ENCODE measurements at places on chromosomes 2 and 18.

- no peak for DNase-seq
Measured at GRCh38 chr2:100394111-100394641, 23.3 kb downstream of the CHST10 start.

DNA sequence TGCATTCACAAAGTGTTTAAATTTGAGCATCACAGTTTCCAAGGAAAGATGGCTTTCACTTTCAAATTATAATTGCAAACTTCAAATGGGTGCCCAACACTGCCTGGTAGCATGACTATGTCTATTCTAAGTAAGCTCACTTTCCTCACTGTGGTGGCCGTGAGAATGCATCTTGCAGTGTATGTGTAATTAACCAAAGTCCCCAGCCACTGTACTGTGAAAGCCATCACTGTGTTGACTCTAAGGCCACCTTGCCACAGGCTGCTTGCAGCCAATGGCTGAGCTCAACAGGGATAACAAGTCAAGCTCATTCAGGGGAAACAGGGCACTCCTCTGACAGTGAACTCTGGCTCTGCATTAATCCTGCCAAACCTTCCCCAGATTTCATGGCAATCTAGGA is 43.3 kb upstream of the LGALSL start:
- DNase-seq: no peak

- DNase-seq: no peak
Measured at GRCh38 chr2:24022324-24022974, 12.6 kb downstream of the MFSD2B start.

GRCh38 chr2:150538651-150539201 is 51.3 kb upstream of the RND3 start:
- no peak for DNase-seq

DNA sequence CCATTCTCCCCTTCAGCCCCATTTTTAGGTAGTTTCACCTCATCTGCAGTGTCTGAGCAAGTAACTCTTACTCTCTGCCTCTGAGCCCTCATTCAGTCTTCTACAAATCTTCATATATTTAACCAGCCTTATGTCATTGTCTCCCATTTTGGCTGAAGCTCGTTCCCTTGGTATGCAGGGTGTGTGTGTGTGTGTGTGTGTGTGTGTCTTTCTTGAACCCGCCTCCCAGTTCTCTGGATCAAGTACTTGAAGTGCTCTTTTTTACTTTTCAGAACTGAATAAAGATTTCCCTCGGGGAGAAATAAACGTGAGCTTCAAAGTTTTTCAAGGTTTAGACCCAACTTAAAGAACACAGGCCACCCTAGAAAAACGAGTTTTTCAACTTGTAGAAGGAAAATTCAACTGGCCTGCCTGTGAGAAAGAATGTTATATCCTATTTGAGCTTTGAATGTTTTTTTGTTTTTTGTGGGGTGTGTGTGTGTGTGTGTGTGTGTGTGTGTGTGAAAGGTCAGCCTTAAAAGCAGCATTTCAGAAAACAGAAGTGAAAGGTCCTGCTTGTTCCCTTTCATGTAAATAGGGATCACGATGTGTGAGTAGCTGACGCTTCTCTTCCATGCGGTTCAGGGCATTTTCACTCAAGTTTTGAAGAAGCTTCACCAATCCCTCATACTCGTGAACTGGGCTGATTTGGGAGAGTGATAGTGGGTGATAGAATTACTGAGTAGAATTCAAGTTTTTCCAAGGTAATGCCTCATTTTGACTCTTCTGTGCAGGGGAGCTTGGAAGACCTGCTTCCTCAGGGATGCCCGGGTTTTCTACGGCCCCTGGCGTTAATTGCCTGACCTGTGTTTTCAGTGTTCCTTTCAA is 50.6 kb upstream of the EML6 start:
- DNase-seq: no peak

GRCh38 chr18:50791599-50792438 is 28.0 kb downstream of the MRO start:
- DNase-seq: no peak

GRCh38 chr2:205758051-205758450 is 75.8 kb downstream of the NRP2 start:
- DNase-seq: no peak

DNA sequence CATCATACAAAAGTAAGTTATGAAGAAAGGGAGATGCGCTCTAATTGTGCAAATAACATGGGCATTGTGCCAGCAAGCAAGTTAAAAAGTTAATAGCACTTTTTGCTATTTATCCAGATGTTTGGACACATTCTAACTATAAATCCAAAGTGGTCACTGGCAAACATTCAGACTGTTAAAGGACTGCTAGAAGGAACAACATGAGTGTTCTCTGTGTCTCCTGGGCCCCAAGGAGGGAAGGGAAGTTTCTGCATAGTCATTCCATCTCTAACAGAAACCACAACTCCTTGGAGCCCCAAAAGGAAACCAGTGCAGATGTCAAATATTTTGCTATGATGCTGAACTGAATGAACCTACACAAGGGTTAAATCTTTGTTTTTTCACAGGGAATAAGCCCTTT is 213.3 kb upstream of the HNRNPA3 start:
- DNase-seq: no peak

DNA sequence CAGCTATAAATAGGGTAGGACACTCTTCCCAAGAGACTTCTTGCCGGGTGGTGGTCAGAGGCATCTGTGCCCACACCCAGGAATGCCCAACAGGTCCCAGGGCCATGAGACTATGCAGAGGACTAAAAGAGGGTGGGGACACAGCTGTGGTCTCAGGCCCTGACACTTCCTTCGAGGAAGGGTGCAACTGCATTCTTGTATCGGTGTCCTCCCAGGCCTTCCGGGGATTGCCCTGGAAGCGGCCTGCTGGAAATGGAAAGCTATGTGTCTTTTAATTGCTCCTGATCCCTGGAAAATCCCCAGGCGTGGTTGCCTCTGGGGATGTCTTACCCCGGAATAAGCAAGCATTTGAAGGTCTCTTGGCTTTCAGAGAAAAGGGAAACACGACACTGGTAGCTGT is 176.7 kb downstream of the SOX11 start:
- DNase-seq: no peak

DNA sequence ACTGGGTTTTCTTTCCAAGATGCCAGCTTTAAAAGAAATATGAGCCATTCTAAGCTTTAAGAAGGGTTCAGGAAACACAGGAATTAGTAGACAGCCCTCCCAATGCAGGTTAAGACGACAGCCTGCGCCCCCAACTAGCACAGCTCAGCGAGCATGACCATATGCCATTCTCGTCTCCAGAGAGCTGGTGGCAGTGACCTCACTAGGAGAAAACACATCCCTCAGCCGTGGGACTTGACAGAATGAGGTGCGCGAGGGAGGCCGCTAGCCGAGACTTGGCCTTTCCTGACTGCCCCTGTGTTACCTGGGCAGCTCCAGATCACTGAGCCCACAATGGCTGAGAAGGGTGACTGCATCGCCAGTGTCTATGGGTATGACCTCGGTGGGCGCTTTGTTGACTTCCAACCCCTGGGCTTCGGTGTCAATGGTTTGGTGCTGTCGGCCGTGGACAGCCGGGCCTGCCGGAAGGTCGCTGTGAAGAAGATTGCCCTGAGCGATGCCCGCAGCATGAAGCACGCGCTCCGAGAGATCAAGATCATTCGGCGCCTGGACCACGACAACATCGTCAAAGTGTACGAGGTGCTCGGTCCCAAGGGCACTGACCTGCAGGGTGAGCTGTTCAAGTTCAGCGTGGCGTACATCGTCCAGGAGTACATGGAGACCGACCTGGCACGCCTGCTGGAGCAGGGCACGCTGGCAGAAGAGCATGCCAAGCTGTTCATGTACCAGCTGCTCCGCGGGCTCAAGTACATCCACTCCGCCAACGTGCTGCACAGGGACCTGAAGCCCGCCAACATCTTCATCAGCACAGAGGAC is 103.9 kb downstream of the MAPK4 start:
- DNase-seq: no peak

DNA sequence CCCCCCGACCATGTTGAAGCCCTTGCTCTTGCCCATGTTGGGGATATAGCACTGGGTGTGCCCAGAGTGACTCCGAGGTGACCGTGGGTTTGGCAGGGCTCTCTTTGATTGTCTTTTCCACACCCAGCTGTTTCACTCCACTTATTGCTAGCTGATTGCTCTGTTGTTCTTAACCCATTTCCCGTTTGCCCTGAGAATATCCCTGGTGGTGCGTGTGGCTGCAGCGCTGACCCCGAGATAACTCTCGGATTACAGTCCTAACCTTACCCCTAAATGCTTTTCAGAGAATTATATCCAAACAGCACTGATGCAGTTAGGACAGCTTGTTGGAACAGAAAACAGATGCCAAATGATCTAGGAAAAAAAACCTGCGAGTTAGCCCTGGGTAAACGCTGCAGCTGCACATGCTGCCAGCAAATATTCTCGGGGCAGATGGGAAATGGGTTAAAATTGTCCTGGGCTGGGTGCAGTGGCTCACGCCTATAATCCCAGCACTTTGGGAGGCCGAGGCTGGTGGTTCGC is 34.3 kb upstream of the SNORC start:
- DNase-seq: no peak

- DNase-seq: no peak
Measured at GRCh38 chr2:88574445-88574844, 52.8 kb downstream of the EIF2AK3 start.

DNA sequence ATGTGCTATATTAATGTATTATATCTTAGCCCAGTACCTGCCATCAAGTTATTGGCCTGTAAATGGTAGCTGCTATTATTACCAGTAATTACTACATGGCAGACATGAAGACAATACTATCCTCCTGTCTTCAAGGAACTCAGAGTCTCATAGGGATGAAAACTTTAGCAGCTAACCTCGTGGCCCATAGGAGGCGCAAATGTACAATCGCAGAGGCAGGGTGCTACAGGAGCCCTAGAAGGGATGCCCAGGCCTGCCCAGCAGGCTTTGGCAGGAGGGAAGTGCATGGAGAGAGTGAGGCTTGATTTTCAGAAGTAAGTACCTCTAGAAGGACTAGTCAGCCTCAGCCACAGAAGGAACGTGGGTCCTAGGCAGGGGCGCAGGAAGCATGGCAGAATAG is 44.7 kb upstream of the KIDINS220 start:
- peak; percentile 19 for DNase-seq

DNA sequence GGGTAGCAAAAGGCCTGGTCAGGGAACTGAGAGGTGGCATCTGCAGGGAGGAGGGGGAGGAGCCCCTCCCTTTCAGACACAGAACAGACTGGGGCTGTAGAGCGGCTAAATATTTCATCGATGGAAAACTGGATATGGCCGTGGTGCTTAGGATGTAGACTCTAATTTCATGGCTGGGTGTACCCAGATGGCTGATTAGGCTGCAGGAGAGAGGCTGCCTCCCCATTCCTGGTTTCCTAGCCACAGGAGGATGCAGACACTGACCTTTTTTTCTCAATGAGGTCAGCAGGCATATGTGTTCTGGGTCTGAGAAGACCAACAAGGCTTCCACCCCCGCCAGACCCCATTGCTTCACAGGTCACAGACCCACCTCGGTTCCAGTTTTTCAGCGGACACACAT is 79.3 kb upstream of the STPG4 start:
- DNase-seq: no peak

DNA sequence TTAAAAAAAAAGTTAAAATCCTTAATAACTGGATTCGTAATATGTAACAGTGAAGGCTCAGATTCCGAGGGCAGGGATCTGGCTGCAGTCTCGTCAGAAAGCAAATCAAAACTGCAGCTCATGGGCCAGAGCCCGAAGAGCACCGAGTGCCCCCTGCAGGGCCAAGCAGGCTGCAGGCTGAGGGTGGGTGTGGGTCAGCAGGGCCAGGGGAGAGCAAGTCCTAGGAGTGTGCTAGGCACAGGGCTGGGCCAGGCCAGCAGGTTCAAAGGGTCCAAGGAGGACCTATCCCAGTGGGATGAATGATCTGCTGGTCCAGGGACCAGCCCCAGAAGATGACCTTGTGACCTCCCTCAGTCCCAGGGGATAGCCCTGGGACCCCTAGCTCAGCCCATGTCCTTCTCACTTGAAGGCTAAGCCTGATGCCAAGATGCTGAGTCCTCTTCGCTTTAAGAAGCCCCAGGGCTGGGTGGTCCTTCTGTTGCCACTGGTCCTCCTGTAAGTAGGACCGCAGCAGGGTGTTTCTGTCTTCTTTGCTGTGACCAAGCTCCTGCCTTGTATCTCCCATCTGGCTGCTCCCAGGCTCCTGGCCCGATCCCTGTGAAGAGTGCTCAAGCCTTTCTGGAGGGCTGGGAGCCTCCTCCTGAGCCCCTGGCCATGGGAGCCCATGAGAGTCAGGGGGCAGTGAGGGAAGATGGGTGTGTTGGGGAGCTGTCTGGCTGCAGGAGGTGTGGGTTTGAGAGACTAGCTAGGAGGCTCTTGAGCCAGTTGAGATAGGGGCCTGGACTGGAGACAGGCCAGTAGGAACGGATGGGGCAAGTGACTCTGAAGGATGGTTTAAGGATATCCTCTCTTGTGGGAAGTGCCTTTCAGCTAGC is 150.7 kb downstream of the DYSF start:
- DNase-seq: no peak

- no peak for DNase-seq
Measured at GRCh38 chr2:3768960-3769765, 65.8 kb downstream of the DCDC2C start.

DNA sequence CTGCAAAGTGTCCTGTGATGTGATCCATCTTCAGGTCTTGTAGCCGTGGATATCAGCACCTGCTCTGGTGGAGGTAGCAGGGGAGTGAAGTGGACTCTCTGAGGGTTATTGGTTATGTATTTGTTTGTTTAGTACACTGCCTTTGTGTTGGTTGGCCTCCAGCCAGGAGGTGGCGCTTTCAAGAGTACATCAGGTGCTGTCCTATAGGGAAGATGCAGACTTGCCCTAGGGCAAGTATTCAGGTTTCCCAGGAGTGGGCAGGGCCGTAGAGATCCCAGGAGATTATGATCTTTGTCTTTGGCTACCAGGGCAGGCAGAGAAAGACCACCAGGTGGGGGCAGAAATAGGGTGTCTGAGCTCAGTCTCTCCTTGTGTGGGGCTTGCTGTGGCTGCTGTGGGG is 411.8 kb downstream of the SOX11 start:
- no peak for DNase-seq

DNA sequence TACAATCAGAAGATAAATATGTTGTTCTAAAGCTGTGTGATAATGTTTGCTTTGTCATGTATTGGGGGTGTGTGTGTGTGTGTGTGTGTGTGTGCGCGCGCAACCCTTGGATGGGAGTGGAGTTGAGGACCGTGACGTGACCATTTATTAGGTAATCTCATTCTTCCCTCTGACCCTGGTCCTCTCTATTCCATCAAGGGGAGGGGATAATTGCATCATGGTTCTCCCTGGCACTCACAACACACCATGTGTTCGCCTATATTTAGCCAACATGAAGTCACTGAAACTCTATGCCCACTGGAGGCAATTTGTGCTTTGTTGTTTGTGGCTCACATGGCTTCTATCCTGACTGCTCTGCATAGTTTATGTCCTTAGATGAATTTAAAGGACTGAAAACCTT is 79.8 kb upstream of the LRPPRC start:
- DNase-seq: no peak

DNA sequence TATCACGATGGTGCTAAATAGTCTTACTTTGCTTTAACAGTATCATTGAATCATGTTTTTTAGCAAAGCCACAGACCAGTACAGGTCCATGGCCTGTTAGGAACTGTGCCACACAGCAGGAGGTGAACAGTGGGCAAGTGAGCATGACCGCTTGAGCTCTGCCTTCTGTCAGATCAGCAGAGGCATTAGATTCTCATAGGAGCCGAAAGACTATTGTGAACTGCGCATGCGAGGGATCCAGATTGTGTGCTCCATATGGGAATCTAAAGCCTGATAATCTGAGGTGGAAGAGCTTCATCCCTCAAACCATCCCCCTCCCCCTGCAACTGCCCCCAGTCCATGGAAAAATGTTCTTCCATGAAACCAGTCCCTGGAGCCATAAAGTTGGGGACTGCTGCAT is 102.3 kb upstream of the OSR1 start:
- DNase-seq: no peak

Data from HEK293T (cell line).